Activated T-cell treated with anti-CD3 and anti-CD28 coated beads for 4 hours (primary cell): ENCODE measurements at places on chromosomes 1 and 21.
A peak's percentile ranks its signal among the peaks of the same experiment; 100 is the strongest.

GRCh38 chr1:159341736-159342135 lies 39.6 kb downstream of the FCER1A start:
- no peak for DNase-seq

DNA sequence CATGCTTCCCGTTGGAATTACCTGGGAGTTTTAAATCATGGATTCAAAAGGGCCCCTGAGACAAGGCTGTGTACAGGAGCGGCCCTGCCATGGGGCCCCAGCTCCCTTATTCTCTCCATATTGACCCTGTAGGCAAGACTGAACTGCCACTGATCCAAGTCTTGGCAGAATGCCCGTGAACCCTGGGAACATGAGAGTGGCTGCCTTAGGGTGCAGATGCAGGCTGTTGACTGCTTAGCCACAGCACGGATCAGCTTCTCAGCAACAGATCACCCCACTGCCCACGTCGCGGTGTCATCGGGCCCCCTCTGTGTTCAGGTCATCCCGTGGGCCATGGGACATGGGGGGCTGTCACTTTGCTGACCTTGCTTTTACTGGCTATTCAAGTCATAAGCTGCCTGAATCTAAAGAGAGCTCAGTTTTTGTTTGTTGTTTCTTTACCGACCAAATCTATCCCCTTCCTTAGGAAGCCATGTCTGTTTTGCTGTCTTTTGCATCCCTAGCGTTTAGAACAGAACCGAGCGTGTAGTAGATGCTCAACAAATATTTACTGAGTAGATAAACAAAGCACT lies 83.4 kb downstream of the MATN1 start:
- no peak for DNase-seq

GRCh38 chr1:3231826-3232225 lies 162.8 kb downstream of the PRDM16 start:
- no peak for DNase-seq

- no peak for DNase-seq
These were observed 41.2 kb downstream of the GJA5 start for GRCh38 chr1:147719029-147719698.

DNA sequence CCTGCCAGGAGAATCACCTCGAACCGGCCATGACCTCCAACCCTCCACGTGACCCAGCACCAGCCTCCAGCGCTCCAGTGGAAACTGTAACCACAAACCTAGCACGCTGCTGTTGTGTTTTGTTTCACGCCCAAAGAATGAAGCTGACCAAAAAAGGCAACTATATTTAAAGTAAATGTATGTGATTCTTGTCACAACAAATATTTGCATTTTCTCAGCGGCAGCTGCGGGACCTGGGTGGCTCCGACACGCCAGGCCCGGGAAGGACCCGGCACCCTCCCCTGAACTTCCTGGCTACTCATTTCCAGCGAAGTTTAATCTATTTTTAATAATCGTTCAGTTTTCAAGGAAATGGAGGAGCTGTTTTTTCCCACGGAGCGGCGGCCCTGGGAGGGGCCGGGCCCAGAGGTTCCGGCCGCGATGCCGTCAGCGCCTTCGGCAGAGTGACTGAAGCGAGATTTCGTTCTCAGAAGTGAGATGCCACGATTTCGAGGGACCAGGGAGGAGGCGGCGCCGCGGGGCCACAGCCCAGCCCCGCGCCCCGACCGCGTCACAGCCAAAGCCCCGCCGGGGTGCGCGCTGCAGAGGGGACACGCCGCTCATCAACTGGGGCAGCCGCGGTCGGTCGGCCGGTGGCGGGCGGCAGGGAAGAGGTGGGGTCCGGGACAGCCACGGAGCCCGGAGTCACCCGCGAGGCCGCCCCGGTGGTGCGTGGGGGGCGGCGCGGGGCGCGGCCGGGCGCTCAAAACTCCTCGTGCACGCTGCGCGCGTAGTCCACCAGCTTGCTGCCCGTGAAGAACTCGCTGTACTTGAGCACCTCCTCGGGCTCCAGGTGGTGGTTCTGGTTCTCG lies 3.0 kb upstream of the TNFRSF4 start:
- no peak for DNase-seq

GRCh38 chr1:221933814-221934213 lies 191.9 kb upstream of the DUSP10 start:
- DNase-seq = no peak

DNA sequence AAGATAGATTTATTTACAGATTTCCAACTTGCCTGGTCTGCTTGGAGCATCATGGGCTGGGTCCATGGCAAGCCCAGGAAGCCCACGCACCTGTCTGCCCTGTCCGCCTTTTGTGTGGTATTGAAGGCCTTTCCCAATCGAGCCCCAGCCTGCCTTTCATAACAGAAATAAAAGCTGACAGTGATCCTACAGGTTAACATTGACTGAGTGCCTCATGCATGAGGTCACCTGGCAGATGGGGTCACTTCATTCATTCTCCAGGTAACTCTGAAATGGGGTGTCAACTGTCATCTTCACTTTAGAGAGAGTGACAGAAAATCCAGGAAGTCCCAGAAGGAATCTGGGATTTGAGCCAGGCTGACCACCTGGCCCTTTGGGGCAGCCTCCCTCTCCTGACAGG lies 36.3 kb upstream of the CASZ1 start:
- DNase-seq = no peak

- DNase-seq = no peak
These were observed 44.9 kb upstream of the TNFSF18 start for GRCh38 chr1:173095632-173096031.

DNA sequence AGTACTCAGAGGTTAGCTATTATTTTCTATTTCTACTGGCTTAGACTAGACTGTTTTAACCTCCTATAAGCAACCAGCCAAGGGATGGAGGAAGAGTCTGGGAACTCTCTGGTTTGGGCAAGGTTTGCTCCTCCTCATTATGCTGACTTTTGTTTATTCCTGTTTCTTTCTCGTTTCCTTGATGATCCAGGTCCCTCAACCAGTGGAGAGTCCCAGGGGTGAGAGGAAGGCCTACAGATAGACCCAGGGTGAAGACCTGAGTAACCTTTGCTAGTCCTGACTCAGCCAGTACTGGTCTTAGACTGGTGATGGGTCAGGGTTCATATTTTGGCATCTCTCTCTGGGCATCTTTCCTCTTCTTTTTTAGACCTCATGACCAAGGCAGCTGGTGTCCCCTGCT lies 5.4 kb downstream of the TUFT1 start:
- no peak for DNase-seq

- DNase-seq = no peak
These were observed 162.1 kb downstream of the GRIK3 start for GRCh38 chr1:36872126-36872754.

- peak; percentile 24 for DNase-seq
These were observed 953 bp upstream of the BRWD1 start for GRCh38 chr21:39314143-39315027.

- no peak for DNase-seq
These were observed 93.3 kb downstream of the DDX20 start for GRCh38 chr1:111848852-111849545.

DNA sequence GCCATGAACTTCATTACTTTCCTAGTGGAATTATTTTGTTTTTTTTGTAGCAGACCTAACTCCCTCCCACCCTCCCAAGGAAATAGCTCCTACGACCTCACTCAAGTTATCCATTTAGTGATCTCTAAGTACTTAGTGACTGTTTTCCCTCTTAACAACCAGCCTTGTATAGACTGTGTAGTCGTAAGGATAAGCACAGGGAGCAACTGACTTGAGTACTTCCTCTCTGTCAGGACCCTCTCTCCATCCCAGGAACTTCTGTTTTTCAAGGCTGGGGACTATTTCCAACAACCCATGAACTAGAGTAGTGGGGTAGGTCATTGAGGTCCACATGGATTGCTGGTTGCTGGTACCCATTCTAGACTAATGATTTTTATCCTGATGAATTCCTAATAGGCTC lies 1.9 kb downstream of the AGO1 start:
- no peak for DNase-seq

GRCh38 chr1:193404236-193404635 lies 217.8 kb upstream of the B3GALT2 start:
- DNase-seq = no peak

- DNase-seq = no peak
These were observed 25.8 kb upstream of the CAPZB start for GRCh38 chr1:19511116-19511515.

GRCh38 chr1:177984761-177985160 lies 14.9 kb upstream of the SEC16B start:
- no peak for DNase-seq

DNA sequence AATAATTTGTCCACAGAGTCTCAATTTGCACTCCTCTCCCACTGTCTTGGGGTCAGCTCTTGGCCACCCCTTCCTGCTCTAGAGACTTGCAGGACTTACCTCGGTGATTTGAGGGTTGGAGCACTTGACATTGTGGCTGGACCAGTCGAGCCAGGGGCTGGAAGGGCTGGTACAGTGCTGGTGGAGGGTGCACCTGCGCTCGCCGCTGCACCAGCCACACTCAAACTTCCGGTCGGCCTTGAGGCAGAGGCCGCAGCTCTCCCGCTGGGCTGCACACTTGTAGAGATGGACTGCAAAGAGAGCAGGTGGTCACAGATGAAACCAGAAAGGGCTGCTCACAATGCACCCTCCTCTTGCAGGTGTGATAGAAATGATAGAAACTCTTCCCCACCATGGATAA lies 165.0 kb downstream of the PLXNA2 start:
- no peak for DNase-seq

DNA sequence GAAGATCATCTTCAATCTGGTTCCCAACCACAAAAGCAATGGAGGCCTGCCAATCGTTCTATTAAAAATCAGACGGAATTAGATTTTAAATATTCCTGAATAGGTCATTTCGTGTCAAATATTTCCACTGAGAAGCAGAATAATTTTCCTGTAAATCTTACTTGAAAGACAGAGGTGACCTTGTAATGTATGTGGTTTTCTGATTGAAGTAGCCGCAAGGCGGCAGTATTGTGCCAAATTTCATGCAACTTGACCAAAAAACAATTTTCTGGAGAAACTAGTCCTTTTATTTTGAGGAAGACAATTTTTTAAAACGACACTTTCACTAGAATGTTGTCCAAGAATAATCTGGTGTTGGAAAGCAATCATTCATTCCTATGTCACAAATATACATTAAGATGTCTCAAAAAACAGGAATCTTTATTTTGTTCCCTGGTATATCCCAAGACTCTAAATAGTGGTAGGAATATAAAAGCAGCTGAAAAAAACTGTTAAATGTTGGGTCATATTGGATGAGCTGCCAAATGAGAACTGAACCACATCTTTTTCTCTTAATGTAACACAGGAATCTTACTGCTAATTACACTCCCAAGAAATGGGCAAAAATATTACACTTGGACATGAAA lies 33.6 kb downstream of the SPAG17 start:
- DNase-seq = no peak

GRCh38 chr1:7583291-7584096 lies 187.6 kb upstream of the VAMP3 start:
- no peak for DNase-seq

- no peak for DNase-seq
These were observed 12.2 kb upstream of the GPR161 start for GRCh38 chr1:168148916-168149315.

GRCh38 chr1:90558754-90559378 lies 158.2 kb downstream of the BARHL2 start:
- no peak for DNase-seq

DNA sequence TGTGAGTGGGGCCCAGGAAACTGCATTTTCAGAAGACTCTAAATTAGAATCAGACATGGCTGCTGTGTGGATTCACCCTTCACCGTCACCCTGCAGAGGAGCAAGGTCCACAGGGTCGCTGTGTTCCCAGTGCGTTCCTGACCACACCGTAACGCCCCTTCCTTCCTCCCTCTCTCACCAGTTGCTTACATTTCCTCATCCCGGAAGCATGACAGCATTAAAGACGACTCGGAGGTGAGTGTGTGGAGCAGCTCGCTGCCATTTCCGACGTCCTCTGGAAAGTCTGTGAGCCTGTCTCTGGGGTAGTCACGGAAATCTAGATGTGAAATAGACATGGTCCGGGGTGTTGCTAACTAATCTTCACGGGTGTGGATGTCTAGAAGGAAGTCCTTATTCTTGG lies 45.9 kb downstream of the FAAP20 start:
- DNase-seq = no peak

GRCh38 chr1:236642763-236643162 lies 38.4 kb upstream of the HEATR1 start:
- DNase-seq = no peak

GRCh38 chr21:26837539-26837938 lies 7.7 kb downstream of the ADAMTS1 start:
- no peak for DNase-seq

DNA sequence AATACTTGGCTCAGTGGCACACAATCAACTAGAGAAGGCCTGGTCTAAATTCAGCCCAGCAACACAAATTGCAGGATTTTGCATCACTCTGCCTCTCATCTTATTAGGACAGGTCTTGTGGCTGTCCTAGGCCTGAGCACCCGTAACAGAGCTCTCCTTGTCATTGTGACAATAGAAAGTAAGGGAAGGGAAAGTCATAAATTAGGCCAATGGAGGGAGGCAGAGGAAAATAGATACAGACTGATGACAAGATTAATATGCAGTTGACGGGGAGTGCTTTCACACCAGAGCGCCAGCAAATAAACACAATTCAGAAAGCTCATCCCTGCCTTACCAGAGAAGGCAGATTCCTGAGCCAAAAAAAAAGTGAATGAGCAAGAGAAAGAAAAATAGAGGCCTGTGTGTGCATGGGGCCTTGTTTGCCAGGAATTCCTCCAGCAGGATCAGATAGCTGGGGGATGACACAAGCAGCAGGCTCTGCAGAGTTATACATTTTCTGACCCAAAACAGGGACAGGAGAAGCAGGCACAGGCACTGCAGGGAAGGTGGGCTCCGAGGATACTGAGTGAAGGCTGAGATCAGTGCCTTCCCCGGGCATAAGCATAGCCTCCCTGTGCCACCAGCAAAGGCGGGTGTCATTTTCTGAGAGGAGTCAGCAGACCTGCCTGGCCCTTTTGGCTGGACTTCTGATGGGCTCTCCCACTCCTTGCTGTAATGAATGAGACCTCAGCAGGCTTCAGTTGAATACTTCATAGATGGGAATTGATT lies 110.0 kb upstream of the SPAG17 start:
- no peak for DNase-seq

DNA sequence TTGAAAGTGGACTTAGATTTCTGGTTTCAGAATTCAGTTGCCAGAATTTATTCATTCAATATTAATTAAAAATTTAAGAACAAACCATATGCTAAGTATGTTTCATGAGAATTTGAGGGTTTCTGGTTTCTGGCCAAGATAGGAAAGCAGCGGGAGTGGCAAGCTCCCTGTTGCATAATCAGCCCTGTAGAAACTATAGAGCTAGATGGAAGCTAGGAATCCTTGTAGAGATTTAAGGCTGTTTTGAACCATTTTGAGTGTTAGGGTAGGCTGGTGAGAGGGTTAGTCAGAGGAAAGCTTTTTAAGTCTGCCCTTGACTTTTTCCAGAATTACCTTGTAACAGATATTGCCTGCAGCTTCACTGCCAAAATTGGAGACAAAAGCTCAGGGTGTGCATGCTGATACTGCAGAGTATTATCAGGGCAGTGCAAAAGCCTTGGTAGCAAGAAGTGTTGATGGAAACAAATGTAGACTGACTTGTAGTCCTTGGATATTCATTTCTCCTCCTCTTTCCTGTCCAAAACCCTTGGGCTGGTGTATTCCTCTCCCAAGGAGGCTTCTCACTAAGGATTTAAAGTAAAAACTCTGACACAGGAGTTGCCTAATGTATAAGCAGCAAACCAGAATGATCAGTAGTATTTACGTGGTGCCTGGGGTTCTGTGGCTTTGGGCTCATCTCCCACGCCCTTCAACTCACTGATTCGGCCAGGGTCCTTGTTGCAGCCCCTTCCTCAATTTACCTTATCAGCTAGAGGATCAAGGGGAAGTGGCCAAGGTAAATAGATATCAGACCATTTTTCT lies 12.6 kb upstream of the GIPC2 start:
- no peak for DNase-seq
